ENCODE measurements at places on chromosomes 2 and 18.

DNA sequence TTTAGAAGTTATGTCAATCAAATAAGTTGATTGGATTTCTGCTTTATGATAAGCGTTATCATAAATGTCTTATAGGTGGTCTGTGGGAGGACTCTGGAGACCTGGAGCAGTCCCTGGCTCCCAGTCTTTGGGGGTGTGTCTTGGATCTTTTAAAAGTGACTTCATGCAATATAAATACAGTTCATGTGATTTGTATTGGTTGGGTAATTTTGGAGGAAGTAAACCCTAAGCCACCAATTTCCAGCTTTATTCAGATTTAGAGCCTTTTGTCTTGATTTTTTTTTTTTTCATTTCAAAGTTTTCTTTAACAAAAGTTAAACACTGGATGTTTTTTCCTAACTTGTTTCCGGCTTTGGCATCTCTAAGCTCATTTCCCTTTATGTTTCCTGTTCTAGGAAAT lies 68.8 kb downstream of the MAP4K4 start:
- DNase-seq: no peak

GRCh38 chr2:79487399-79487798 lies 25.5 kb upstream of the CTNNA2 start:
- DNase-seq: no peak

DNA sequence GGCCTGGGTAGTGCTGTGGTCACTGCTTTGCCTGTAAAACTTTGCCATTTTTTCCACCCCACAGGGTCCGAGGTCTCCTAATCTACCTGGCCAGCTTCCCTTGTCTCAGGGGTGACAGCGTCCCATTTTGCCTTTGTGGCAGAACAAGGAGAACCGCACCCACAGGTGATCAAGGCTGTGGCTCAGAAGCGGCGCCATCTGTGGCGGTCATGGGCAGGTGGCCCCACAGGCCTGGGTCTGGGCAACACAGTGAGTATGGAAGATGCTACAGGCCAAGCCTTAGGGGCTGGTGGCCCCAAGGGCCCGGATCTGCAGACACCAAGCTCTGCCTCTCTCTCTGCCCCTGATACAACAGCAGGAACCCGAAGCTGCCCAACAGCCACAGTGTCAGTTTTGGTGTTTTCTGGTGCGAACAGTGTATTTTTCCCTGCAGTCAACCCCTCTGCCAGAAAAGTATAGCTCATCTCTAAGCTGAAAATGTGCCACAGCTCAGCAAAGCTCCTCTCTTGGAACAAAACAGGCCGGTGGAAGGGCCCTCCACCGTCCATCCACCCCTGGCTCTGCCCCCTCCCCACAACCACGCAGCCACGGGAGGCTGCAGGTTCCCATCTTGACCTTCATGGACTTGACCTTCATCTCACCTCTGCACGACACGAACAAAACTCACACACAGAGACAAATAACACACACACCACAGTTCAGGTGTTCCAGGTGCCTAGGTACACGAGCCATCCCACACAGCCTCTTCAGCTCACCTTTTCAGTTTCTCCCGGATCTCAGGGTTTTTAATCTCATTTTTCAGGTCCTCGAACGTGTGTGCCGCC lies 96.7 kb downstream of the PXDN start:
- no peak for DNase-seq

GRCh38 chr2:215311625-215312396 lies at the start of gene ATIC:
Gene ATIC, plus strand, starts transcription at chr2:215312059. Its CDS starts 84 bp downstream, at chr2:215312143.
- peak; percentile 97 for DNase-seq

- no peak for DNase-seq
Measured at GRCh38 chr2:28619213-28620196, 123.6 kb downstream of the PLB1 start.

DNA sequence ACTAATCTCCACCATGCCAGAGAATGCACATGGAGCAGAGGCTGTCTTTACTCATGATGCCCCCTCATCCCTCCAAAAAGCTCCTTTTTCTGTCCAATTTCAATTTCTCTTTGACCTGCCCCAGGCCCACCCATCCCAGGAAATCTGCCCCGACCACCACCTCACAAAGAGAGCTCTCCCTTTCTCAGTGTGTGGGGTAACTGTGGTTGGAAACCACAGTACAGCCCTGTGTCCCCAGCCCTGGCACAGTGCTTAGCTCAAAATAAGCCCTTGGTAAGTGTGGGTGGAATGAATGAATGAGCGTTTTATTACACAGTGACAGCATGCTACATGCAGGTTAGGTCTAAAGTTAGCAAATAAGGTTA lies 43.7 kb upstream of the CAB39 start:
- no peak for DNase-seq

DNA sequence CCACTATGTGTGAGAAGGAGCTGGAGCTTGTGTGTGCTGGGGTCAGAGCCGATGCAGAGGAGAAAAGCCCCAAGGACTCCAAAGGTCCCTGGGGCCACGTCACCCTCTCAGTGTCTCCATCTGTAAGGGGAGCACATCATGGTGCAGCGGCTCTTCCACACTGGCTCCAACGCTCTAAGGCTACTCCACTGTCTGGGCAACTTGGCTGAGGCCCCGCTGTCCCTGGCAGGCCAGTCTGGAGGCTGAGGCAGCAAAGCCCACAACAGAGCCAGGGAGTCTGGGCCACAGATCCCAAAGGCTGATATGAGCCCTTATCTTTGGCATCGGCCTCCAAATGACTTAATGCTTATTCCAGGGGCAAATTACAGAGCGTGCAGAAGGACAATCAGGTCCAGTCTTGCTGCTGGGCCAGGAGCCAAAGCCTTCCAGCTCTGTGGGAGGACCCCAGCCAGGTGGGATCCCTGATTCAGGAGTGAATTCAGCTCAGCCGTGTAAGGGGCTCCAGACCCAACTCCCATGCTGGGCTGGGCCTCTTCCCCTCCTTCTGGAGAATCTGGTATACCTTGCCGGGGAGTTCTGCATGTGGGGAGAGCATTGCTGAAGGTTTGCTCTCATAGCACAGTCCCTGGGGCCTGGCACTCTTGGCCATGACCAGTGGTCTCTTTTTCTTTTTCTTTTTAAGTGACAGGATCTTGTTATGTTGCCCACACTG lies 1.8 kb upstream of the DUSP2 start:
- DNase-seq: peak; percentile 6

- DNase-seq: no peak
Measured at GRCh38 chr2:16346671-16347070, 319.0 kb downstream of the CYRIA start.

DNA sequence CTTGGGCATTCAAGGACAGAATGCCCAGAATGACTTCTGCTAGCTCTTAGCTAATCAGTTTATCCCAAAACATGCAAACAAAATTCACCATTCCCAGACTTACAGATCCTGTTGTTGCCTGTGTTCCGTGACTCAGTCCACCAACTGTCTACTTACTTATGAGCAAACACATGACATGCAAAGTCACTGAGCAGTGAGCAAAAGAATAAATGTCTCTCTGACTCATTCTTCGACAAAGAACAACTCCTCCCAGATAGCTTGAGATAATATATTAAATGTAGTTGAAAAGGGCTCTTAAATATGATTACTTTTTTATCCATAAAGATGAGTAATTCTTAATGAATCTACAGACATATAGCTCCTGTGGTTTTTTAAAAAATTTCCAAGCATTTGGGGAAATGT lies 9.0 kb upstream of the CREG2 start:
- no peak for DNase-seq

DNA sequence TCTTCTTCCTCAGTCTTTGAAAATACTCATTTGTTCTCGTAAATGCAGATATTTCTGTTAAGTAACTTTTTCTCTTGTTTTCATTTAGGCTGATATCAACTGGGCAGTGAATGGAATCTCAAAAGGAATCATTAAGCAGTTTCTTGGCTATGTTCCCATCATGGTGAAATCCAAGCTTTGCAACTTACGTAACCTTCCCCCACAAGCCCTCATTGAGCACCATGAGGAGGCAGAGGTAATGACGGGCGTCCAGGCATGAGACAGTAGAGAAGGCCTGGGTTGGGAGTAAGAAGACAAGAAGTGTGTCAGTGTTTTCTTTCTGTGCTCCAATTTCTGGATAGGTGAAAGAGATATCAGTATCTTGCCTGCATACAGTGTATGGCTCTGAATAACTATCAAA lies 5.1 kb downstream of the POLR1B start:
- DNase-seq: no peak

DNA sequence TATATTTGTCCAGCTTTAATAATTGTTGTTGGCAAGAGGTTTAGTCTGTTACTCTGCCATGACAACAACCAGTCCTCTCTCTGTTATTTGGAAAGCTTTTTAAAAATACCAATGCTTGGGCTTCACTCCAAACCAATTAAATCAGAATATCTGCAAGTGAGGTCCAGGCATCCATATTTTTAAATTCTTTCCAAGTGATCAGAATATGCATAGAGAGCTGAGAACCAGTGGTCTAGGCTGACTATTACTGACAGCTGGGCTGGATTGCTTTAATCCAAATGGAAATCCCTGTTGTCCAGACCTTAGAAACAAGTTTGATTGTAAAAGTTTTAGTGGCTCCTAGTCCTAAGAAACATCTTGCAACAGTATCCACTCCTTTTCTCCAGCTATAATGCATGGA lies 1059.7 kb upstream of the ACVR2A start:
- DNase-seq: no peak

DNA sequence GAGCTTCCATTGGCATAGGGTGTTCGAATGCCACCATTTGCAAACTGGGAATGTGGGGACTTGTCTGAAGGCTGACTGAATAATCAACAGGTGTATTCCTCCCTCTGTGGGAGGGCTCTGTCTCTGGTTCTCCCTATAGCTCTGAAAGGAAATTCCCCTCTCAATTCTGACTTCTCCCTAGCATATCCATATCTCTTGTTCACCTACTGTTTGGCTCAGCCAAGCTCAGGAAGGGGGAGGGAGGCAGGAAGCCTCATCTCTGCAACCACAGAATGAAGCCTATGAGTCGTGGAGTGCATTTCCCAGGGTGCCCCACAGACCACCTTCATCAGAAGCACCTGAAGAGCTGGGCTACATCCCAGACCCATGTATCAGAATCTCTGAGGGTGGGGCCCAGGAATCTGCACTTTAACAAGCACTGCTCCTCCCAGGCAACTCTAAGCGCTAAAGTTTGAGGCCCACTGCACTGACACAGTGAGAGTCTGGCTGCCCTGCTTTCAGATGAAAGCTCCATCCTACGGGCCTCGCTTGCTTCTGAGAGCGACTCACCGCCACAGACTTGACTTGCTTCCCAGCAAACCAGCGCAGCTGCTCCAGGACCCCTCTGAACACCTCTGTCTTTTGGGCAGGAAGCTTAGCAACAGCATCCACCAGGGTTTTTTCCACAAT lies 32.0 kb downstream of the XDH start:
- DNase-seq: no peak

- no peak for DNase-seq
Measured at GRCh38 chr18:47582093-47582492, 330.6 kb upstream of the SKOR2 start.

DNA sequence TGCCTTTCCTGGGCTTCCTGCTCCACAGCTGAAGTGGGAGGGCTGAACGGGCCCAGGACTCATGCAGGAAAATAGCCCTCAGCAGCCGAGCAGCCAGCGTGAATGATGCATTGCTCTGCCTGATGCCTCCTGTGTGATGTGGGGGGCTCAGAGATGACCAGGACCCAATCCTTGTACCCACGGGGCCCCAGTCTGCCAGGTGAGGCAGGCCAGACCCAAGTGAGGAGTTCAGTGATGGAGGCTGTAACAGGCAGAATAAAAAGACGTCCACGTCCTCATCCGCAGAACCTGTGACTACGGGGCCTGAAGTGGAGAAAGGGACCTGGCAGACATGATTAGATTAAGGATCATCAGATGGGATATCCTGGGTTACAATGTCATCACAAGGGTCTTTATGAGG lies 194.9 kb upstream of the HDAC4 start:
- DNase-seq: no peak

GRCh38 chr18:22913861-22914260 lies 19.3 kb upstream of the RBBP8 start:
- peak; percentile 79 for DNase-seq

DNA sequence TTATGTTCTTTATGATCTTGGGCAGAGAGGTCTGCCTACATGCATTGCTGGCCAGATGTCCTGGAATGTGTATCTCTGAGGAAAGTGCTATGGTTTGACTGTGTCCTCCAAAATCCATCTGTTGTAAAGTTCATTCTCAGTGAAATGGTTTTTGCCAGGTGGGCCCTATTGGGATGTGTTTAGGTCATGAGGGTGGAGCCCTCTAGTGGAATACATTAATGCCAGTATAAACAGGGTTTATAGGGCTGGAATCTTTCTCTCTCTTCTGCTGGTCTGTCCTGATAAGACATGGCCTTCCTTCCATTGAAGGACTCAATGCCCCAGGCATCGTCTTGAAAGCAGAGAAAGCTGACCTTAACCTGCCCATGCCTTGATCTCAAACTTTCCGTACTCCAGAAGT lies 258.5 kb downstream of the RPIA start:
- no peak for DNase-seq

GRCh38 chr2:72981536-72981935 lies 64.2 kb downstream of the EMX1 start:
- DNase-seq: peak; percentile 27

DNA sequence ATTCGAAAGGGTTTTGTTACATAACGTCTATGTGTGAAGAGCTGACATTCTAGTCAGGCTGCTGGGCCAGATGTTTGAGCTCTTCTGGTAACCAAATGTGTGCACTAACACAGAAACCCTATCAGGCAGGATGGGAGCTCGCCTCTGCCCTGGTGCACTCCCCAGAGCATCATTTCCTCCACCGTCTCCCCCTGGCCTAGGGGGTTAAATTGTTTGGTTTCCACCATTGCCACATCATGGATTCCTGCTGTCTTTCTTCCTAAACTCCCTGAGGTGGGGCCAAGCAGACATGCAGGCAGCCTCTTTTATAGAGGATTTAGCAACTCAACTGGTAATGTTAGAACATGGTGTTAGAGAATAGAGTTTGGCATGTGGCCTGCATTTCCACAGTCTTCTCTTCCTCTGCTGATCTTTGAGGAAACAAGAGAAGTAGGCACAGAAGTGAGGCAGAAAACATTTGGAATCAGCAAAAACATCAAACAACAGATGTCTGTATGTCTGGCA lies 87.3 kb downstream of the ANTXR1 start:
- DNase-seq: no peak

DNA sequence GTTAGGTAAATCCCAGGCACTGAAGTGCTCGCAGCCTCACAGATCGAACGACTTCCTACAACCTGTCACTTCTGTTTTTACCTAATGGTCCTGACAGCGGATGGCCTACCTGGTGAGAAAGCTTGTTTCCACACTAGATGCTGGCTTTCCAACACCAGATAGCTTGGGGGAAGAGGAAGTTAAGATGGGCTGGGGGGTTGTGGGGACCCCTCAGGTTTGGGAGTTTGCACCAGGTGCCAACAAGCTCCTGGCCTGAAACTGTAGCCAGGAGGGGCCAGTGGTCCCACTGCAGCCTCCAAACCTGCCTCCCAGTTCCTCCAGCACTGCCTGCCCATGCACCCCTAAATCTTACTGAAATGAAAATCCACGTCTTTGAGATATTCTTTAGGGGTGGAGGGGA lies 3.9 kb downstream of the TMEM185B start:
- no peak for DNase-seq

DNA sequence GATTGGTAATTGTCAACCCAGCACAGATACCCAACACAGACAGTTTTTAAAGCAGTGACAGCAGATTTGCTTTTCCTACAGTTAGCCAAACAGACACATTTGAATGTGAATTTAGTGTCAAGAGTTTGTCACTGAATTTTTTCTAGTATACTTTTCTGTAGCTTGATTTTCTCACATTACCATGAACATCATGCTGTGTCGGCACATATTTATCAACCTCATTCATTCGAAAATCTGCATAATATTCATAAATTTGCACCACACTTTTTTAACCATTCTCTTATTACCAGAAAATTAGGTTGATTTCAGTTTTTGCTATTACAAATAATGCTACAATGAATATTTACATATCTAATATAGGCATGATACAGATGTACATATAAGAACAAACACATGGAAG lies 27.0 kb upstream of the DSG3 start:
- no peak for DNase-seq

- no peak for DNase-seq
Measured at GRCh38 chr2:187475499-187476248, 27.6 kb upstream of the CALCRL start.
